Activated CD8-positive, alpha-beta T cell treated with anti-CD3 and anti-CD28 coated beads, Interleukin-2, amount 10 ng/mL, durations not matched to agents 7 days and 5 days (primary cell): ENCODE measurements at places on chromosomes 16 and 17. TPM values are rescaled to one million over a fixed set of nuclear protein-coding genes. Genes with fewer than 3 reads are reported as not detected.
A peak's percentile ranks its signal among the peaks of the same experiment; 100 is the strongest.

GRCh38 chr17:34424814-34425491 is 61.9 kb upstream of the CCL1 start:
- H3K4me3 ChIP-seq: no peak overlapping the region
- H3K27me3 ChIP-seq: peaks cover 39% of the 10 kb centered on the region
- H3K36me3 ChIP-seq: no peaks in the 10 kb centered on the region

Gene CASKIN1
- 0.05 TPM for total RNA-seq

Gene SMTNL2
- total RNA-seq: not detected

DNA sequence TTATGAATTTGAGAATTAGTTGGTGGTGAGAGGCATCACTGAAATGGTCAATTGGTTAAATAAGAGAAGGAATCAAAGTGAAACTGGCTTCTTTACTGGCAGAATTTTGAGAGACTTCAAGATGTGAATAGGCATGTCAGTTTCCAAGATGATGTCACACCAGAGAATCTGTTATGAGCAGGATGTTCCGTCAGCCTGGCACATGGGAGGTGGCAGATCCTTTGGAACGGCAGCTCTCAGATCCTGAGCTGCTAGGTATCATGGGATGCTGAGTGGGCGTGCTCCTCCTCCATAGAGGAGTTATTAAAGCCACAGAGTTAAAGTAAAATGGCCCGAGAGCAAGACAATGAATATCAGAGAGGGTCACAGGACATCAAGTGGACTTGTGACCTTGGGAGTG is 444.3 kb upstream of the HSBP1 start:
- H3K4me3 ChIP-seq: no peak overlapping the region
- no peak for DNase-seq
- H3K27me3 ChIP-seq: no peaks in the 10 kb centered on the region
- no peaks in the 10 kb centered on the region for H3K4me1 ChIP-seq
- H3K36me3 ChIP-seq: no peaks in the 10 kb centered on the region

DNA sequence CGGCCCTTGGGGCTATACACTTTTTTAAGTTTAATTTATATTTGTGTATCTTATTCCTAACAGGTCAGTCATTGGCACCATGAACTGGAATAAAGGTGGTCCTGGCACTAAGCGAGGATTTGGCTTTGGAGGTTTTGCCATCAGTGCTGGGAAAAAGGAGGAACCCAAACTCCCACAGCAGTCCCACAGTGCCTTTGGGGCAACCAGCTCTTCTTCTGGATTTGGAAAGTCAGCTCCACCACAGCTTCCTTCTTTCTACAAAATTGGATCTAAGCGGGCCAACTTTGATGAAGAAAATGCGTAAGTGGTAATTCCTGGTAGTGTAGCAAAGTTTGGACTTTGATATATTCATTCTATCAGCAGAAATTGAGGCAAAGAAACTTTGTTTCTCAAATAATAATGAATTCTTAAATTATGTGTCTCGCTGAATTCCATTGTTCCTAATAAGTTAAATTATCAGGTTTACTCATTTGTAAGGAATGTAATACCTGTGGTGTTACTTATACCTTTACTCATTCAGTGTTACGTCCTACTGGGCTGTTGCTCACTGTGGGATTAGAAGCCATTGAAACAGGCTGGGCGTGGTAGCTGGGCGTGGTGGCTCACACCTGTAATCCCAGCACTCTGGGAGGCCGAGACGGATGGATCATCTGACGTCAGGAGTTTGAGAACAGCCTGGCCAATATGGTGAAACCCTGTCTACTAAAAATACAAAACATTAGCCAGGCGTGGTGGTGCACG is 13.2 kb downstream of the DDX42 start:
- no peak overlapping the region for H3K27ac ChIP-seq
- DNase-seq: peak; percentile 9
- no peak overlapping the region for H3K4me3 ChIP-seq
- H3K4me1 ChIP-seq: peaks cover 21% of the 10 kb centered on the region

Gene COL1A1
- 0.18 TPM for total RNA-seq
